ENCODE measurements at places on chromosomes 16 and 17.

- no peak for DNase-seq
These were observed at the start of gene BAIAP3 for GRCh38 chr16:1333149-1333812. TSS of gene BAIAP3 (plus strand) at chr16:1333645. CDS start at chr16:1338550, 4,905 bp downstream.

GRCh38 chr16:25264597-25264996 lies 7.0 kb upstream of the ZKSCAN2 start:
- no peak for DNase-seq

GRCh38 chr16:49019081-49019633 lies 262.5 kb downstream of the CBLN1 start:
- DNase-seq, result no peak

DNA sequence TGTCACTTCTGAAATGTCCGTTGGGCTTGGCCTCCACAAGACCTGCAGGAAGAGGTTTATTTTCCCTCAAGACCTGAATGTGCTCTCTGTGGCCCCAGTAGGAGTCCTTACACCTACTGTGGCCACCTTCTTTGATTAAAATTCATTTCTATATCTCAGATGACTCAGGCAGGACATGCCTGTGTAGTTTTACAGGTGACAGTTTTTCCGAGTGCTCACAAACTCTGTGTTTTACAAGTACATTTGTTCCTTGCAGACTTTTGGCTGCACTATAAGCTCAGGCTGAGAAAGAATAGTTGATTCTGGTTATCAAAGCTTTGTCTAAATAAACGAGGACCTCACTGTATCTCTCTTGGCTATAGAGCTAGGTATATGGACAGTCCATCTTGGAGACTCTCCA lies 257.1 kb downstream of the MAP2K4 start:
- DNase-seq, result no peak

- DNase-seq, result no peak
These were observed 111.3 kb downstream of the AATF start for GRCh38 chr17:37060094-37060493.

GRCh38 chr16:86823888-86824671 lies 245.7 kb downstream of the FOXL1 start:
- DNase-seq, result peak; percentile 65

- DNase-seq, result no peak
These were observed 4.1 kb downstream of the SYNGR2 start for GRCh38 chr17:78172249-78173051.

- no peak for DNase-seq
These were observed 787 bp downstream of the ZFPM1 start for GRCh38 chr16:88453611-88454522.

DNA sequence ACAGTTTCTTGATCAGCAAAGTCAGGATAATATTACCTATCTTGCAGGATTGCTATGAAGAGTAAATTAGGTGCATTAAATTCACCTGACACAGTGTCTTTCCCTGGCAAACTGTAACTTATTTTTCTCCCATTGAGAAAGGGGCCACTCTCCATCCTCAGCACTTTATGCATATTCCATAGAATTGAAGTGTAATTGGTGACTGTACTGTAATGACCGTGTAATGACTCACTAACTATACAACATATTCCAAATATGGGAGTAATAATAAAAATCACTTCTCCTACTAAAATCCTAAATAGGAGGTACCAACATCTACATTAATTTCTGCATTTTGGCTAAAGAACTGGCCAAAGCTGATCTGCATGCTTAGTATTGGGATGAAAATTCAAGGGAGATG lies 141.9 kb upstream of the NOG start:
- no peak for DNase-seq

- DNase-seq, result no peak
These were observed 65.7 kb downstream of the MARF1 start for GRCh38 chr16:15576960-15577958.

GRCh38 chr17:68658999-68659780 lies 58.0 kb upstream of the FAM20A start:
- DNase-seq, result no peak

- no peak for DNase-seq
These were observed 27.1 kb upstream of the CIITA start for GRCh38 chr16:10849736-10850477.

- no peak for DNase-seq
These were observed 11.8 kb downstream of the SYT17 start for GRCh38 chr16:19179546-19180490.

GRCh38 chr17:37605813-37606505 lies 3.3 kb downstream of the SYNRG start:
- DNase-seq, result no peak

- no peak for DNase-seq
These were observed 329 bp downstream of the KPNB1 start for GRCh38 chr17:47649972-47650524.

- no peak for DNase-seq
These were observed 123.6 kb downstream of the MRTFB start for GRCh38 chr16:14194721-14195120.

GRCh38 chr16:78535098-78535497 lies 435.6 kb downstream of the WWOX start:
- no peak for DNase-seq

DNA sequence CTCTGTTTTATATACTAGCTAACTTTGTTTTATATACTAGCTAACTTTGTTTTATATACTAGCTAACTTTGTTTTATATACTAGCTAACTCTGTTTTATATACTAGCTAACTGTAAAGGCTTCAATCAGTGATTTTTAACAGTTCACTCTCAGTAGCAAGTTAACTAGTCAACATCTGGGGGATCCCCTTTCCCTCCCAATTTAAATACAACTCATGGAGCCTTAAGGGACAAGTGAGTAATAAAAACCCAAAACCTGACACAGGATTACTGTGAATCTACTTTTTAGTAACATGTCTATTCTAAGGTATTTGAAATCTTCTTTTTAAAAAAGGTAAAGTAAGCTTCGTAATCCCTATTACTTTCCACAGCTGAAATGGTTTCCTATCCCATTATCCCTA lies 32.2 kb downstream of the FAM222B start:
- DNase-seq, result no peak

DNA sequence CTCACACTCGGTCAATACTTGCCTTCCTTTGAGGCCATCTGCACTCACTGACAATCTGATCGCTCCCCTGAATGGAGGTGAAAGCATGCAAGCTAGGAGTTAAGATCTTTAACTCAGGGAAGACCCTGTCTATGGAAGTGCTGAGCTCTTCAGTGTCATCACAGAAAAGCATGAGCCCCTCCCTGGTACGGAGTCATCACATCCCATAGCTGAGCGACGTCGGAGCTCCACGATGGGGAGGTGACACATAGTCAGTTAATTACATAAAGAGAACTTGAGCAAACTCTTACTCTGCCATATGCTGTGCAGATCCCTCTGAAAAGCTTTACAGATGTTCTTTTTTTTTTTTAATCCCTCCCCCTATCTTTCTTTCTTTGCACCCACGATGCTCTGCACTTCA lies 463.2 kb downstream of the WWOX start:
- DNase-seq, result no peak

- no peak for DNase-seq
These were observed 732 bp downstream of the TNRC6A start for GRCh38 chr16:24729951-24730815.

- no peak for DNase-seq
These were observed at the start of gene MYL11 for GRCh38 chr16:30374538-30374937. TSS of gene MYL11 (plus strand) at chr16:30374802. CDS start at chr16:30374858, 56 bp downstream.

DNA sequence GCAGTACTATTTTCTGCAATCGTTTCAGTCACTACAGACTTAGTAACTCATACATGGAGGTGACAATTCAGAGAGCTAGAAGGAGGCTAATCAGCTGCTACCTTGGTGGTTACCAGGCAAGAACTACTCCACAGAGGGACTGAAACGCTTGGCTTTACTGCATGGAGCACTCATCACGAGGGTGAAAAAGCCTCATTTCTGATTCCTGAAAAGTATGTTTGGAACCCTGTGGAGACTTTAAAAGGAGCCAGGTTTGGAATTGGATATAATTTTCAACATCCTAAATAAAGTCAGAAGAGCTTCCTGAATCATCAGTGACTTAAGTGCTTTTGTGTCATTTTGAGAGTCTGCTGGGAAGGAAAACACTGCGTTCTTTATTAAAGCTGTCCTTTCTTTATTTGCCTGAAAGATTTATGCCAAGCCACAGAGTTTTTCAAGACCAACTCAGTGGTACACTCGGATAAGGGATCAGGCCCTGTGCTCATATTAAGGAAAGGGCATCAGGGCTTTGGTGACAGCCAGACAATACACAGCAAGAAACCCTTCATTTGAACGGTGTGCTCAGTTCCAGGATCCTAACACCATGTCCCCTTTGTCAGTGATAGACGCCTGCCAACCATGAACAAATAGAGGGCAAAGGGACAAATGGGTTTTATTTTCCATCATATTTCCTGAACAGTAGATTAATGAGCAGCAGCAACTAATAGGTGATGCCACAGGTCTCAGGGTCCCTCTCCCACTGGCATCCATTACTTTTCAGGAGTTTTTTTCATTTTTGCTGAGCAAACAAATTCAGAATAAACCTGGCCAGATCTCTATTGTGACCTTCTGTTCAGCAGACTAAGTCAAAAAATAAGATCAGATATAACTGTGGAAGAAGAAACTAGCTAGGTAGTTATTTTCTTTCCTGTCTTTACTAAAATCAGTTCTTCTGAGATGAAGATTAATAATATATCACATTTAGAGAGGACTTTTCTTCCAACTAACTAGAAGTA lies 80.5 kb upstream of the CLEC18B start:
- DNase-seq, result no peak

- DNase-seq, result no peak
These were observed 186.8 kb downstream of the IRF8 start for GRCh38 chr16:86085795-86086194.

DNA sequence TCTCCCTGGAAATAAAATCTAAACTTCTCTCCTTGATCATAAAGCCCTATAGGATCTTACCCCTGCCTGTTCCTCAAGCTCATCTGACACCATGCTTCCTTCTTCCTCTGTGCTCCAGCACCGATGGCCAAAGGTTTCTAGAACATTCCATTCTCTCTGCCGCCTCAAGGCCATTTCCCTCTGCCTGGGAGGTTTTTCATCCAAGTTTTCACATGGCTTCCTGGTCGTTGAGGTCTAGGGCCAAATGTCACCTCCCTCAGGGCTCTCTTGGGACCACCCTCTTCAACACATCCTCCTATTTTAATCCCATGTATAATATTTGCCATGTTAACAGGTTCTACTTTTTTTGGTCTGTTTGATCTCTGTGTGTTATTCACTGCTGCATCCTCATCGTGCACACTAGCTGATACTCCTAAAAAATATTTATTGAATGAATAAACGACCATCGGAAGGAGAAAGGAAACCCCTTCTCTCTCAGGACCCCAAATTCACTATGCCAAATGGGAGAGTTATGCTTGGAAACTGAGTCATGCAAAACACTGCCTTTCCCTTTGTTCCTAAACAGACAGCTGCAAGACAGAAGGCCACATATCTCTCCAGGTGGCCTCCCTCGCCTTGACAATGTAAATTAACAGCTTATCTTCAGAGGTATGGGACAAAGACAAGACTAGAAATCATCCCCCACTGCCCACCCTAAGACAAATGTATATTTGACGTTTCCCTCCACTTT lies 78.5 kb downstream of the XYLT1 start:
- DNase-seq, result no peak

- DNase-seq, result no peak
These were observed 161.2 kb downstream of the UTP18 start for GRCh38 chr17:51421525-51421924.
